GM23248 (cell line): ENCODE measurements at places on chromosomes 16 and 17. TPM values are rescaled to one million over a fixed set of nuclear protein-coding genes. Genes with fewer than 3 reads are reported as not detected.

The TMEM92 gene
- 0.32 TPM in 1 of 2 replicates, not detected in the other for total RNA-seq

The CAVIN1 gene
- total RNA-seq, result 1,074 and 1,102 TPM in 2 replicates

The ALOX15 gene
- not detected in 2 replicates for total RNA-seq

The BLTP2 gene
- total RNA-seq, result 145 and 155 TPM in 2 replicates

The TMEM132E gene
- total RNA-seq, result 0.11 TPM in 1 of 2 replicates, not detected in the other

The CDH15 gene
- not detected in 2 replicates for total RNA-seq

The ZNF385C gene
- total RNA-seq, result not detected in 2 replicates

GRCh38 chr16:49781401-49781800, 74.5 kb downstream of the ZNF423 start:
- H3K27ac ChIP-seq, result no peak overlapping the region
- H3K4me3 ChIP-seq, result no peak overlapping the region
- peak; percentile 10 for DNase-seq
- H3K27me3 ChIP-seq, result no peaks in the 10 kb centered on the region

DNA sequence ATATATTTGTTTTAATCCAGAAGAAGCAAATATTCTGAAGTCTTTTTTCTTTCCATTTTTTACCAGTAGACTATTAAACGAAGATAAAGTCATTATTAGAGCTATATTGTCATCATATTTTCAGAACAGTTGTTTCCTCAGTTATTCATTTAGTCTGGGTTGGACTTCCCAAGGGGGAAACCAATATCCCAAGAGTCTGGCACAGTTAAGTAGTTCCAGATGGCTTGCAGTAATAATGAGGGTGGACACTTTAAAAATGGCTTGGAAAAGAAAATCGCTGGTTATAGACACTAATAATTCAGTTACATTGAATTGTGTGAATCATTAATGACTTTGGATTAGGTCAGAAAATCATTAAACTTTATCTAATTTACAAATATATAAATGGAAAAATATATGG, 3.9 kb downstream of the PPM1E start:
- peaks cover 70% of the 10 kb centered on the region for H3K27me3 ChIP-seq
- no peak for DNase-seq
- no peak overlapping the region for H3K4me3 ChIP-seq

GRCh38 chr16:81593481-81593880, 148.9 kb downstream of the CMIP start:
- H3K27me3 ChIP-seq, result no peaks in the 10 kb centered on the region
- H3K4me3 ChIP-seq, result no peak overlapping the region
- no peaks in the 10 kb centered on the region for H3K36me3 ChIP-seq

- no peak overlapping the region for H3K27ac ChIP-seq
- H3K27me3 ChIP-seq, result no peaks in the 10 kb centered on the region
- H3K4me1 ChIP-seq, result peaks cover 59% of the 10 kb centered on the region
- no peak overlapping the region for H3K4me3 ChIP-seq
- no peaks in the 10 kb centered on the region for H3K36me3 ChIP-seq
- DNase-seq, result no peak
Observed at GRCh38 chr17:59365383-59365981, 34.0 kb downstream of the YPEL2 start.

- no peak for DNase-seq
- no peak overlapping the region for H3K4me3 ChIP-seq
- H3K36me3 ChIP-seq, result no peaks in the 10 kb centered on the region
- H3K27me3 ChIP-seq, result no peaks in the 10 kb centered on the region
- no peak overlapping the region for H3K27ac ChIP-seq
Observed at GRCh38 chr17:77111934-77112296, 28.9 kb upstream of the SEC14L1 start.

DNA sequence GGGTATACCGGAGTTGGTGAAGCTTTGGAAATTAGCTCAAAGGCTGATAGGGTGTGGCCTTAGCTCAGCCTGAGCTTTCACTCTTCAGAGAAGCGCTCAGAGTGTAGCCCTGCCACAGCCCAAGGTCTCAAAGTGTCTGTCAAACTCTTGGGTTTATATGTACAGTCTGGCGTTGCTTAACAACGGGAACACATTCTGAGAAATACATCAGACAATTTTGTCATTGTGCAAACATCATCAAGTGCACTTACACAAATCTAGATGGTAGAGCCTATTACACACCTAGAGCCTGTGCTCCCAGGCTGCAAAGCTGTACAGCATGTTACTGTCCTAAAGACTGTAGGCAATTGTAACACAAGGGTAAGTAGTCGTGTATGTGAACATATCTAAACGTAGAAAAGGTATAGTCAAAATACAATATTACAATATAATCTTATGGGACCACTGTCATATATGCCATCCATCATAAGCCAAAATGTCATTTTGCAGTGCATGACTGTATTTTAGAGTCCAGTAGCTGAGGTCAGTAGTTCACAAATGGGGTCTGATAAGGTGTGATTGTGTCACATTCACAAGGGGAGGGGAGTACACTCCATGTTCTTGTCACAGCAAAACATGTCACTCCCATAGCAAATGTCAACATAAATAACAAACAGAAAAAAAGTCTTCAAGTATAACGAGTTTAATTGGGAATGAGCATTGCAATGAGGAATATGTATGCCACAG, 20.6 kb downstream of the CHAD start:
- DNase-seq, result no peak
- H3K4me1 ChIP-seq, result no peaks in the 10 kb centered on the region; the same call in 1 of the 2 replicates
- no peak overlapping the region for H3K27ac ChIP-seq
- H3K4me3 ChIP-seq, result no peak overlapping the region
- no peaks in the 10 kb centered on the region for H3K27me3 ChIP-seq

GRCh38 chr16:77300256-77300655, 101.0 kb downstream of the SYCE1L start:
- no peaks in the 10 kb centered on the region for H3K36me3 ChIP-seq
- no peak overlapping the region for H3K27ac ChIP-seq
- peaks cover 20% of the 10 kb centered on the region for H3K4me1 ChIP-seq
- peaks cover 10% of the 10 kb centered on the region for H3K27me3 ChIP-seq
- H3K4me3 ChIP-seq, result no peak overlapping the region

DNA sequence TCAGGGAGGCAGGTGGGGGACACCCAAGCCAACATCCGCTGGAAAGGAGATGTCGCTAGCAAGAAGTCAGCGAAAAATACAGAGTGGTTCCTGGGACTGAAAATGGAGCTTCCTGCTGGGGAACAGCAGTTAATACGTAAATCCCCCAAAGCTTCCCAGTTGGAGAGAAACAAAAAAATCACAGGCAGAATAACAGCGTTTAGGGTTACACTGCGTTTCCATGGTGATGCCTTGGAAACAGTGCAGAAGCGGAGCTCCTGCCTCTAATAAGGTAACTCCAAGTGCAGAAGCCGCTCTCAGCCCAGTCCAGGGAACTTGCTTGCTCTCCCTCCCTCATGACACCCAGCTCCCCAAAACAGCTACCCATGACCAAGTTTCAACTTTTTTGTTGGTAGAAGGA, 73.4 kb downstream of the PLD6 start:
- no peaks in the 10 kb centered on the region for H3K27me3 ChIP-seq
- no peak overlapping the region for H3K27ac ChIP-seq
- no peaks in the 10 kb centered on the region for H3K4me1 ChIP-seq
- H3K36me3 ChIP-seq, result peaks cover 10% of the 10 kb centered on the region; the same call in 1 of the 2 replicates
- H3K4me3 ChIP-seq, result no peak overlapping the region
- DNase-seq, result no peak

- no peak overlapping the region for H3K4me3 ChIP-seq
- no peak overlapping the region for H3K27ac ChIP-seq
- no peaks in the 10 kb centered on the region for H3K4me1 ChIP-seq
- no peak for DNase-seq
- peaks cover 14% of the 10 kb centered on the region; the same call in 1 of the 2 replicates for H3K27me3 ChIP-seq
Observed at GRCh38 chr16:82282662-82283061, 112.6 kb upstream of the MPHOSPH6 start.

GRCh38 chr17:65554553-65555223, 6.8 kb downstream of the AXIN2 start:
- no peaks in the 10 kb centered on the region for H3K27me3 ChIP-seq
- no peaks in the 10 kb centered on the region for H3K36me3 ChIP-seq
- H3K4me1 ChIP-seq, result peaks cover 19% of the 10 kb centered on the region

DNA sequence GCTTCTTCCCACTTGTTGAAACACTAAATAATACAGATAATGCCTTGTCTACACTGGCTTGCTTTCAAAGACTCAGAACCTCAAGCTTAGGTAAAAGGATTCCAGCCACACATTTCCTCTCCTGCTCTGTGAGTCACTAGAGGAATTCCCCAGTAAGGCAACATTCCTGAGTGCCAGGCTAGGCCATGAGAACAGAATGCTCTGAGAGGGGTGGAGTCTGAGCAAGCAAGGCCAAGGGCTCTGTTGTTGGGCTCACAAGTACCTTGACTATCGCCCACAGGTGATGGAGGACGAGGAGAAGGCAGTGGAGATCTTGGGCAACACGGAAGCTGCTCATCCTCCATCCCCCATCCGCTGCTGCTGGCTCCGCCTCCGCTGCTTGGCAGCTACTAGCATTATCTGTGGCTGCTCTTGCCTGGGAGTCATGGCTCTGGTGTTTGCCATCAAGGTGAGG, 6.7 kb upstream of the PHKG2 start:
- H3K27me3 ChIP-seq, result no peaks in the 10 kb centered on the region
- H3K27ac ChIP-seq, result peak overlapping the region; percentile 59
- DNase-seq, result peak; percentile 91
- no peak overlapping the region for H3K4me3 ChIP-seq

DNA sequence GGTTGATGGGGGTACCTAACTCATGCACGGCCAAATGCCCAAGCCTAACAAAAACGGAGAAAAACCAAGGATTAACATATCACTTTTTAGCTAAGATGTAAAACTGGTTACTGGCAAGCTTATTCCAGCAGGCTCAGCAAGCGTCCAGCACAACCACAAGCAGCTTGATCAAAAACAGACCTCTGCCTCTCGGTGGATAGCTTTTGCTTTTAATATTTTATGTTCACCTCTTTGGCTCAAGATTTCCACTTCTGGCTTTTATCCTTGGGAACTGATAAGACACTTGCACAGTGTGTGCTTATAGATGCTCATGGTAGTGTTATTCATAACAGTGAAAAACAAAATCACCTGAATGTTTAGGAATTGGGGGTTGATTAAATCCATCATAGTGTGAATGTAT, 206.9 kb upstream of the CACNG5 start:
- no peak overlapping the region for H3K27ac ChIP-seq
- H3K36me3 ChIP-seq, result no peaks in the 10 kb centered on the region
- H3K4me1 ChIP-seq, result peaks cover 4% of the 10 kb centered on the region
- no peaks in the 10 kb centered on the region for H3K27me3 ChIP-seq

- H3K27me3 ChIP-seq, result no peaks in the 10 kb centered on the region
- no peak overlapping the region for H3K27ac ChIP-seq
- no peak overlapping the region for H3K4me3 ChIP-seq
- no peaks in the 10 kb centered on the region for H3K36me3 ChIP-seq
Observed at GRCh38 chr17:22470411-22471175, 778.3 kb downstream of the KCNJ18 start.

DNA sequence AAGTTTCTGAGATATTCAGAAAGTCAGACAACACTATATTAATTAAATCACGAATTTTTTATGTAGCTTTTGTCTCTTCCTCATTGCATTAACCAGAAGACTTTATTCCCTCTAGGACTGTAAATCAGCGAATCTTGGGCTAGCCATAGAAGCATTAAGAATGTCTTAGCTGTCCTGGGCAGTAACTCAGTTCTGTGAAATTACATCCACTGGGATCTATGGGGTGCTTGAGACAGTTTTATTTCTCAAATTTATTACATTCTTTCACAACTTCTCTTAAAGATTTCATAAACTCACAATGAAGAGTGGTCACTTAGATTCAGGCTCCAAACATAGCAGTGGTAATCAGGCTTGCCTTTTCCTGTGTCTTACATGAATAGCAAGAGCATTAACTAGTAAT, 1153.4 kb downstream of the CDH8 start:
- no peak overlapping the region for H3K4me3 ChIP-seq
- H3K27ac ChIP-seq, result no peak overlapping the region
- DNase-seq, result no peak
- H3K4me1 ChIP-seq, result no peaks in the 10 kb centered on the region
- no peaks in the 10 kb centered on the region for H3K36me3 ChIP-seq

DNA sequence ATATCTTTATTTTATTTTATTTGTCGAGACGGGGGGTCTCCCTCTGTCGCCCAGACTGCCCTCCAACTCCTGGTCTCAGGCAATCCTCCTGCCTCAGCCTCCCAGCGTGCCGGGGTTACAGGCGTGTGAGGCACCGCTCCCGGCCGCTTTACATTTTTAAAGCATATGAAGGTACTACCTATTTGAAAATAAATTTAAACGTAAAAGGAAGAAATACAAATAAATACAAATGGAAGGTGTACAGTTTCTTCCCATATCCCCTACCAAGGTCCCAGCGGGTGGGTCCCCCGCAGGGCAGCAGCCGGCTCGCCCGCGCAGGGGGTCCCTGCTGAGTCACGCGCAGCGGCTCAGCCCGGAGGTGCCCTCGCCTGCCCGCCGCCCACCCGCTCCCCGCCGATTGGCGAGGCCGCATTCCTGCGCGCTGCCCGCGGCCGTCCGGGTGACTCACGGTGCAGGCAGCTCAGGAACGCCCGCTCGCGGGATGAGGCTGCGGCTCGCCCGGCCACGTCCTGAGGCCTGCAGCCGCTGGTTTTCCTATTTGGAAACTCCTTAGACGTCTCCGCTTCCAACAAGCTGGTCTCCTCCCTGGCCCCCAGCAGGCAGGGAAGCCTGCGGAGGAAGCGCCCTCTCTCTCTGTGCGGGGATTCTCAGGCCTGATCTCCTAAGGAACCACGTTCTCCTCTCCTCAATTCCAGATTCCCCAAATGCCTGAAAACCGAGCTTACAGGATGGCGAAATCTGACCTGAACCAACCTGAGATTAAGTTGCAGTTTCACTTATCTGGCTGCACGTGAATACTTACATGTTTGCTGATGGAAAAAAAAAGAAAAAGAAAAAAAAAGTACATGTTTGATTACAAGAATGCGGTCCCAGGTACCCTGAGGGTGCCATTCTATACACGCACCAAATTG, 54.8 kb upstream of the MAP3K14 start:
- H3K4me1 ChIP-seq, result peaks cover 56% of the 10 kb centered on the region
- H3K27ac ChIP-seq, result peak overlapping the region; percentile 95
- peak; percentile 98 for DNase-seq
- no peaks in the 10 kb centered on the region for H3K36me3 ChIP-seq
- peak overlapping the region; percentile 60 for H3K4me3 ChIP-seq

DNA sequence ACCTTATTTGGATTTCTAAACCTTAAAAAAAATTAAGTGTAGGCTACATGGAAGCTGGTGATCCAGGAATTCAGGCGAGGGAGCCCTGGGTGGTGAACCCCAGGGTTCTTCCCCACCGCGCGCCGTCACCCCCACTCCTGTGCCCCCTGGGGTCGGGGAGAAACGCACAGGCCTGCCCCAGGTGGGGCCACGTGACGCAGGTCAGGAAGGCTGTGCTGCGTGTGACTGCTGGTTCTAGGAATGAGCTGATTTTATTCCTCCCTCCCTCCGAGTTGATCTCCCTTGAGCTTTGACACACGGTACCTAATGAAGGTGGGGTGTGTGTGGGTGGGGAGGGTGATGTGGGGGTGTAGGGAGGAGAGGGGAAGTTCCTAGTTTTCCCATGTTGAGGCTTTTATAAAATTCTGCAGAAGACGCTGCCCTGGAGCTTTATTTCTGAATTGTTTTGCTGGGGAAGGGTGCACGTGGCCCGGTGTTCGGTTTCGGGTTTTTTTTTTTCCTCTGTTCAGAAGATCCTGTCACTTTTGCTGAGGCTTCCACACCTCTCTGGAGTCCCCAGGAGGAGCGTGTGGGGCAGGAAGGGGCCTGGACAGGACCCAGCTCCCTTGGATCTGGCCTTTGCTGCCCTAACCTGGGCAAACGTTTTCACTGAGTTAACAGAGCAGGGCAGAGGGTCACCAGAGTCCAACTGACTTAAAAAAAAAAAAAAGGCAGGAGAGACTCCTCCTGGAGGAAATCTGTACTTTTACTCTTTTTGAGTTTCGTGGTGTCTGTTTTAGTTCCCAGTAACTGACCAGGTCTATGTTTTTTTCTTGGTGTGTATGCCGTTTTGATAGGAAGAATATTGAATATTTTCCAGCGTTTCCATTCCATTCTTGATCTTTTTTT, 55.8 kb upstream of the GSE1 start:
- H3K36me3 ChIP-seq, result no peaks in the 10 kb centered on the region
- peaks cover 7% of the 10 kb centered on the region; the same call in 1 of the 2 replicates for H3K4me1 ChIP-seq
- DNase-seq, result peak; percentile 51
- H3K4me3 ChIP-seq, result peak overlapping the region; percentile 99
- H3K27me3 ChIP-seq, result no peaks in the 10 kb centered on the region
